ENCODE measurements at places on chromosomes 12 and 14.
A peak's percentile ranks its signal among the peaks of the same experiment; 100 is the strongest.

DNA sequence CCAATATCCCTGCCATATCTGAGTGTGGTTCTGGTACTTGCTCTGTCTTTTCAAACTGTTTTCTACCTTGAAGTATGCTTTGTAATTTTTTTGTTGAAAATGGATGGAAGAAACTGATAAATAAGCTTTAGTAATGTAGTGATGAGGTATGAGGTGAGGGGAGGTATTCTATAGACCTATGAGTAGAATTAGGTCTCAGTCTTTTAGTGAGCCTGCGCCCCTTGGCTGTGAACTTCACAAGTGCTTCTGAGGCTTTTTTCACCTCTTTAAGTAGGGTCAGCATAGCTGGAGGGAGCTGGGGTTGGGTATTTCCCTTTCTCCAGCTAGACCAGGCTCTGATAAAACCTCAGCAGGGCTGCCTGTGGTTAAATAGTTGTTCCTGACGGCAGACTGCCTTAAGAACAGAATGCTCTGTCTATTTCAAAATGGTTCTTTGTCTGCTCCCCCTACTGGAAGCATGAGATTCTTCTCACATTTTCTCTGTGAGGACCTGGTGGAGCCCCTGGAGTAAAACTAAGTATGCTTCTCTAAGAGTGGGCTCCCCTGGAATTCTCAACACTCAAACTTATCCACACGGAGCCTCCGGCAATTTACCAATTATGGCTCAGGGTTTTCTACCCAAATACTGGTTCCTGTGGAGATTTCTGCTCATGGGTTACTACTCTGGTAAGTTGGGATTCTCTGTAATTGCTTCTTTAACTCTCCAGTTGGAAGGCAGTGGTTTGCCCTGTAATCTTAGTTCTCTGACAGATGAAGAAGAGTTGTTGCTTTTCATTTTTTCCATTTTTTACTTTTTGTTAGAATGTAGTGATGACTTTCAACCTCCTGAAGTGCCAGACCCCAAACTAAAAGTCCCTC lies 13.1 kb downstream of the KRT5 start:
- DNase-seq, result peak; percentile 62

DNA sequence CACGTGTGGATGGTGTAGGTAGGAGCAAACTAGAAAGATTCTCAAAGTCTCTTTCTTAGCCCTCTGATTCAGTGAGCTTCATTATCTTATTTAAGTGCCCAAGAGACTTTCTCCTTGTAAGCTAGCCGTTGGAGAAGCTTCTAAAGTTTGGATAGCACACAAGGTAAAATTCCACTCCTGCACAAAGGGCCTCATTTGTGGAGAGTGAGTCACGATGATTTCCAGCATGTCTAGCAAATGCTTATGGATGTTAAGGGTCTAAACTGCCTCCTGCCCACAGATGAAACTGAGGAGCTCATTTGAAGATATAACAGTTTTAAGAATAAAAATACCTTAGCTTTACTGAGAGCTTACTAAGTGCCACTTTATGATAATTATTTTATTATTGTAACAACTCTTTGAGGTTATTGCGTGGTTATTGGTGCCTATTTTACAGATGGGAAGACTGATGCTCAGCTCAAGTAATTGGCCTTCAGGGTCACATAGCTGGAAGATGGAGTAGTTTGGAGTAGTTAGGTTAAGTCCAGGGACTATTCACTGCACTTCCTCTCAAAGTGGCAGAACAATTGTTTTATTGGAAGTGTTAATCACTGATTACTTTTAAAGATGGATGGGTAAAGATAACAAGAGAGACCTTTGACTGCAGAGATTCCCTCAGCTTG lies 78.7 kb upstream of the HIF1A start:
- DNase-seq, result no peak

- no peak for DNase-seq
Measured at GRCh38 chr12:57725851-57726150, 12.7 kb downstream of the AGAP2 start.

DNA sequence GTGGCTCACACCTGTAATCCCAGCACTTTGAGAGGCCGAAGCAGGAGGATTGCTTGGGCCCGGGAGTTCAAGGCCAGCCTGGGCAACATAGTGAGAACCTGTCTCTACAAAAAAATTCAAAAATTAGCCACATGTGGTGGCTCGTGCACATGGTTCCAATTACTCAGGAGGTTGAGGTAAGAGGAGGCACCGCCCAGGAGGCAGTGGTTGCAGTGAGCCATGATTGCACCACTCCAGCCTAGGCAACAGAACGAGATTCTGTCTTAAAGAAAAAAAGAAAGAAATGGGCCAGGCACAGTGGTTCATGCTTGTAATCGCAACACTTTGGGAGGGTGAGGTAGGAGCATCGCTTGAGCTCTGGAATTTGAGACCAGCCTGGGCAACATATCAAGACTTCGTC lies 33.5 kb downstream of the MAP1LC3B2 start:
- no peak for DNase-seq

DNA sequence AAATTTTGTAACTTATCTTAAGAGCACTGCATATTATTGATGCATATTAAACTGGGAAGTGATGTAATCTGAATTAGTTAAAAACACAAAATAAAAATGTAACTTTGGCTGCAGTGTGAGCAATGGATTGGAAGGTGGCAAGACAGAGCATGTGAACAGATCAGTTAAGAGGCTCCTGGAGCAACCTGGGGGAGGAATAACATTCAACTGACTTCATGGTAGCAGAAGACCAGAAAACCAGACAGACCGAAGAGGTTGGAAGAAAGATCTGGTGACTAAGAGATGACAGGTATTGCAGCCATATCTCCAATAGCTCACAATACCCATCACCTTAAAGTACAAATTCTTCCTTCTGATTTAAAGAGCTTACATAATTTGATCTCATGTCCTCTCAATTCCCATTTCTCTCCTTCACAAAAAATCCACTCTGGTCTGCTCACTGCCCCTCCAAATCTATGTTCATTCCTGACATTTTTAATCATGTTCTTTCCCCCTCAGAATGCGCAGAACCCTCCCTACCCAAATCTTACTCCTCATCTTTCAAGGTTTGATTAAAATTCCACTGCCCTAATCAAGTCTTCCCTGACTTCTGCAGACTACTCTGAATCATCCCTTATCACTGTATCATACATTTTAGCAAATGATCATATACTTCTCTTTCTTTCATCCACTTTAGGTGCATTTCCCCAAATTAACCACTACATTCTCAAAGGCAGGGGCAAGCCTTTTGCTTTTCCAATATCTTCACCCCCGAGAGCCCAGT lies 51.5 kb downstream of the DUSP16 start:
- DNase-seq, result no peak

DNA sequence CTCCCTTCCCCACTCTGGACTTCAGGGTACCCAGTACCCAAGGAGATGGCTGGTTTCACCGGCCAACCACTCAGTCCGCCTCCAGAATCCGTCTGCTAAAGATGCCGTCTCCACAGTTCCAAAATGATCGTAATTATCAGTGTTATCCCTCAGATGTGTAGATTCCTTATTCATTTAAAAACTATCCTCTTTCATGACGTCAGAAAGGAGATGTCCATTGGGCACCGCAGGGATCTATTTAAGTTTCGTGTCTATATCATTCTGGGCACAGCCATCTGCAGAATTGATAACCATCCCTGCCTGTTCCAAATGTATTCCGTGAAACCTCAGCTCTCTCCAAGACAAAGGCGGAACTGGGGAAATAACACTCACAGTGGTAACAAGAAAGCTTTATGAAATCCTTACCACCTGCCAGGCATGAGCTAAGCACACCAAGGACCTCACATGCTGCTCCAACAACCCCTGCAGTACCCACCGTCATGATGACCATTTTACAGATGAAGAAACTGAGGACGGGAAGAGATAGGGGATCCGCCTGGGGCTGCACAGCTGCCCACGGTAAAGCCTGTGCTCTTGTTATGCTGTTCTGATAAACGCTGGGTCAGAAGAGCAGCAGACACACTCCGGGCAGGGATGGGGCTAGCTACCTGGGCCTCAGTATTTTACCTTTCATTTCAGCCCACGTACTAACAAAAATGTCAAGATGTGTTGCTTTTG lies 90.0 kb downstream of the BCL11B start:
- no peak for DNase-seq

DNA sequence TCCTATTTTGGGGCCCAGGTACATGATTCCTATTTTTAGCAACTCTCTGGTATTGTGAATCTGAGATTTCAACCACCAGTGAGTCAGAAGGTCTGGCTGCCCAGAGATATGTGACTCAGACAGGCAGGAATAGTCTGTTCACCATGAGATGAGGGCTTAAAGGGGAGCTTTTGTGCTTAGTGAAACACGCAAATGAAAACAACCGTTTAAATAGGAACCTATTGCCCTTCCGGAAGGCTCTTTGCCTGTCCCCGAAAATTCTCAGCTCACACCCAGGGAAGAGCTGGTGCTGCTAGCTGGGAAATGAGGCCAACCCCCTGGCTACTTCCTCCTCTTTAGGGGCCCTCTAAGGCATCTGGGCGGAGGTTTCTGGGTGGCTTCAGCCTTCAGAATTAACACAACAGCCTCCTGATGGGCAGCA lies 283.6 kb downstream of the CACNA1C start:
- peak; percentile 61 for DNase-seq

GRCh38 chr14:76958980-76959710 lies 69.4 kb downstream of the IRF2BPL start:
- DNase-seq, result no peak

- DNase-seq, result no peak
Measured at GRCh38 chr14:100857233-100857922, 31.5 kb downstream of the MEG3 start.

DNA sequence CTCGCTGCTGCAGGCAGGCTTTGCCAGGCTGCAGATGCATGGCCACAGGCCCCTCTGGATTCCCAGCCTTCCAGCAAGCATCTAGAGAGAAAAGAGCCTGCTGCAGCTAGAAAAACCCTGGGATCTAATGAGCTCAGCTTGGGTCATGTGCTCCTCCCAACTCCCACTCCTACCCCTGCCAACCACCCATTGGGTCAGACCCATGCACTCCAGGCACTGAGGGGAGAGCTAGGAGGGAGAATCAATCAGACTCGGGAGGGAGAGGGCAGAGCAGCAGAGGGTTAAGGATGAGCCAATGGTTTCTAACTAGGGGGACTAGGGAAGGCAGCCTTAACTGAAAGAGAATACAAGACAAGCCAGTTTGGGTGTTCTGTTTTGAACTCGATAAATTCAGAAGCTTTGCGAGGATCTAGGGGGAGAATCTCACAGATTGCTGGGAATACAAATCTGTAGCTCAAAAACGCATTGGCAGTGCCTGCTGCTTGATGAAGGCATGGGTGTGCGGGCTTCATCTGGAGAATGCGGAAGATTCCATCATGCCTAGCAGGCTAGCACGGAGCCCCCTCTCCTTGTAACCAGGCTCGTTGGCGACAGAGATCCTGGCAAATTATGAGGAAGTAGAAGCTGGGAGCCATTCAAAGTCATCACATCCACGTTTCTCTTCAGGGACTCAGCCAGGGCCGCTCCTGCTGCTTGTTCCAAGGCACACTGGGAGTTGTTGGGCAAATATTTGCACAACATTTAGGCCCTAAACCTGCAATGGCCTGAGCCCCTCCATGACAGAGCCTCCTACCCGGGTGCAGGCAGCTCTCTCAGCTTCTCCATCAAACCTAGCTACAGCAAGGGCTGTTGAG lies 56.4 kb downstream of the VCPKMT start:
- DNase-seq, result peak; percentile 39

DNA sequence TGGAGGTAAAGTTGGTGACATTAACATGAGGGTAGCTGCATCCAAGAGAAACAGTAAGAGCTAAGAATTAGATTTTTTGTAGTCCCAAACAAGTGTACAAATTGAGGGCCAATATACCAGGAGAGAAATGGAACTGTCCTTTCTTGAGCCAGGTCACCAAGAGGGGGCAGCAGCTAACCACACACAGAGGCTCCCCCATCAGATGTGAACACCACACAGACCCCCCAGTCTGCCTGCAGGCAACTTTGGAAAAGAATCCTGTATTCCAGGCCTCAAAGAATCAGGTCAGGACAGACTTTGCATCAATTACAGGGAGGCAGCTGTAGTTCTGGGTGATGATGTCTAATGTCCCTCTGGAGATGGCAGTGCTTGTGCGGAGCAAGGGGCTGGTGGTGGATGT lies 77.9 kb downstream of the SPTB start:
- DNase-seq, result no peak

- no peak for DNase-seq
Measured at GRCh38 chr12:132489078-132489601, 811 bp upstream of the FBRSL1 start.

GRCh38 chr12:99053616-99054362 lies 408.7 kb downstream of the APAF1 start:
- no peak for DNase-seq

GRCh38 chr12:58503731-58504130 lies 416.6 kb downstream of the LRIG3 start:
- DNase-seq, result no peak

DNA sequence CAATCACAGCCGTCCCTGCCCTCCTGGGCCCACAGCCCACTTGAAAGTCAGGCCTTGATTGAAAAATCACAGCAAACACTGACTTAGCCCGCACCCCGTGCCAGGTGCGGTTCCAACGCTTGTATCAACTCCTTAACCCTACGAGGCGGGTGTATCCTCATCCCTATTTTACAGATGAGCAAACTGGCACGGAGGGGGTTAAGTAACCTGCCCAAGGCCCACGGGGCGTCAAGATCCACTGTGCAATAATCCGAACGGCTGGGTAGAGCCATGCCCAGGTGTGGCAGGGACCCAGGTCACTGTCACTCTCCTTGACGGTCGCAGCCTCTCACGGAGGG lies 583 bp downstream of the DNAH10 start:
- DNase-seq, result no peak

DNA sequence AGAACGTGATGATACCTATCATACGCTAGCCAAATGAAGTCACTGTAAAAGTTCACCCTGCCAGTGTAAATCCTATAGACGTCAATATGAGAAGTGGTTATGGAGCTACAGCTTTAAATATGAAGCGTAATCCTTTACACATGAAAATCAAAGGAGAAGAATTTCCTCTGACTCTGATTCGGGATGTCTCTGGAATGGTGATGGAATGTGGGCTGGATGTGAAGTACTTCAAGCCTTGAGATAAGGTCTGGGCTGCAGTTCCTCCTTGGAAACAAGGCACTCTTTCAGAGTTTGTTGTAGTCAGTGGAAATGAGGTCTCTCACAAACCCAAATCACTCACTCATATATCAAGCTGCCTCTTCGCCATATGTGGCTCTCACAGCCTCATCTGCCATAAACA lies 53.1 kb upstream of the NAP1L1 start:
- DNase-seq, result no peak

DNA sequence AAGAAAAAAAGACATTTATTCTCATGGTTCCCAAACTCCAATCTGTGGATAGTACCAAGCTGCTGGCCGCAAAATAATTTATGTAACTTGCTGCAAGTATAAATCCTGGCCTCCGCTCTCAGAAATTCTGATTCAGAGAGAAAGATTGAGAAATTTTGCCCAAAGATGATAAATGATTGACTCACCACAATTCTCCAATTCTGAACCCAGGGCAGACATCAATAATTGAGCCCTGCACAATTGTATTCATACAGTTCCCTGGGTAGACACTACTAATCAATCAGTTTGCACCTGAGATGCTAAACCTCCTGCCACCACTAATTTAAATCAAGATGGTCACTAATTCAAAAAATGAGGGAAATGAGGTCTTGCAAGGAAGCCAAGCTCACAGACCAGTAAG lies 38.2 kb downstream of the TRPV4 start:
- DNase-seq, result no peak

Data from A673 (cell line).